ENCODE measurements at places on chromosomes 4 and X.

DNA sequence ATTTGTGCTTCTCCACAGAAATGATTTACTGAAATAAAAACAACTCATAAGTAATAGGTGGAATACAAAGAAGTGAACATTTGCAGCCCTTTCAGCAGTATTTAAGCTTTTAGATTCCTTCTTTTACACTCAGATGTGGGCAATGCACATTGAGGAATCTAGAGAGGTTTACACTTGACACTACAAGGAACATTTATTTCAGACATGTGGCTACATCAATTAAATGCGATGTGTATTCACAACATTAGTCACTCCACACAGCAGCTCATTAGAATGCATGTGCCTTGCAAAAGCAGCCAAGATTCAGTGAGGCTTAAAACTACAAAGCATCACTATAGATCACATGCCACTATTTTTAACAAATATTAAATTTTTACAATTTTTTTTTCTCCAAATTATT, 480.7 kb downstream of the INPP4B start:
- no peak for DNase-seq

DNA sequence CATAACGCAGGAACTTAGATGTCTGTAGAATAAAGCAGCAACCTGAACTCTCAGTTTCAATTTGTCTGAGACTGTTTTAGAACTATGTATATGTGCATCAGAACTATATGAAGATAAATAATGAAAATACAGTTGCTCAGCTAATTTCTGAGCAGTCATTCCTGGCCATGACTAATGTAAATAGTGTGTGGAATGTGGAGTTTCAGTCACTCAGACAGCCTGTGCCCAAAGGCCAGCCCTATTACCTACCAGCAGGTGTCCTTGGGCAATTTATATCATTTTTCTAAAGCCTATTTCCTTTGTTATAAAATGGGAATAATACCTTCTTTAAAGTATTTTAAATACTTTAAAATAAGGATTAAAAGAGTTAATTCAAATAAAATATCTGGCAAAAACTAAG, 56.0 kb upstream of the RELL1 start:
- DNase-seq: no peak

GRCh38 chr4:3257103-3257555, 8.2 kb downstream of the MSANTD1 start:
- DNase-seq: peak; percentile 19

GRCh38 chr4:95293014-95293413, 255.8 kb downstream of the UNC5C start:
- DNase-seq: no peak

GRCh38 chrX:107537815-107538214, 88.4 kb downstream of the FRMPD3 start:
- DNase-seq: no peak

Measured in LoVo (cell line).